ENCODE measurements at places on chromosomes 13 and 19.
A peak's percentile ranks its signal among the peaks of the same experiment; 100 is the strongest.

DNA sequence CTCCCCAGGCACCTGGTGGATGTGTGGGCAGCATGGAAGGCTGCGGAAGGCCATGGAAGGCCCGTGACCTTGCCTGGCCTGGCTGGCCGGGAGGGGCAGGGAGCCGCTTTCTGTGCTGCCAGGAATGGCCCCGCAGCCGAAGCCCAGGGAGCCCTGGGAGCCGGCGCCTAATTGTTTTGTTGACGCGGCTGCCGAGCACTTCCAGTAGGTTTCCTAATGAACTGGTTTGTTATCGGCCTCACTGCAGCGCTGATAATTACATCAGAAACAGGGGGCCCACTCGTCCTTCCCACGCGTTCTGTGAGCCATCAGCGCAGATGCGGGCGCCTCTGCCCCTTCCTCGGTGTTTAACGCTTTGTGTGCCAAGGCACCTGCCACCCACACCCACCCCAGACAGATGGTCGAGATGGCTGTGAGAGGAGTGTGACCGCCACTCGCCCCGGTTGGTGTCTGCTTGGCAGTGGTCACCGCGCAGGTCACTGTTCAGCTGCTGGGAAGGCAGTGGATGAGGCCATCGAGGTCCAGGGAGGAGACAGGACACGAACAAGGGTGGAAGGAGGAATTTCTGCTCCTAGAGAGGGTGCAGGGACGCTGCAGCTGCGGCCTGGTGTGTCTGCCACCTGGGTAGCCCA lies 124.5 kb downstream of the KDM4B start:
- no peak for DNase-seq

- peak; percentile 10 for DNase-seq
Measured at GRCh38 chr13:108326309-108326708, 56.8 kb downstream of the TNFSF13B start.

DNA sequence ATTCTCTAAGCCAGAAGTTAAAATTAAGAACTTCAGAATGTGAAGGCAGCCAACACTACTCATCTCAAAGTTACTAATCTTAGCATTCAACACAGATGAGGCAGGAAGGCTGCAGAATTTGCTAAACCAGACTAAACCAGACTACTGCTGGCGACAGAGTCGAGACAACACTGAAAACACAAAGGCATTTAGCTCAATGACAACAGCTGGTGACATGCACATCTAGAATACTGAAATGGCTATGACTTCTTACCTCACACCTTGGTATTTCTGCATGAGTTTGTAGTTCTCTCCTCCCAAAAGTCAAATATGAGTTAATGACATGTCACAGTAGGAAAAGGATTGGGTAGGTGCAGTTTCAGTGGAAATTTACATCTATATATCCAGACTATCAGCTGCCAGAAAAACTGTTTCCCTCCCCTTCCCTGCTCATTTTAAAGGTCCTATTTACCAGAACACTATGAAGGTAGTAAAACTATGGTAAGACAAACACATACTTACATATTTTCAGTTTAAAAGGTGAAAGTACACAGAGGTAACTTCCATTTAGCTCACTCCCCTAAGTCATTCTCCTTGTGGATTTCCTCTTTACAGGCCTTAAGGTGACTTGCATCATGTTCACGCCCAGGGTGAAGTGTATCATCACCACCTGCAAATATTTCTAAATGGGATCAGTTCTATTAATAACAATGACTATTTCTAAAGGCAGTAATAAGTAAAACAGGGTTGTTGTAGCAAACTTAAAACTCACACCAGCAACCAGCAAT lies 21.4 kb downstream of the FOXO1 start:
- no peak for DNase-seq

DNA sequence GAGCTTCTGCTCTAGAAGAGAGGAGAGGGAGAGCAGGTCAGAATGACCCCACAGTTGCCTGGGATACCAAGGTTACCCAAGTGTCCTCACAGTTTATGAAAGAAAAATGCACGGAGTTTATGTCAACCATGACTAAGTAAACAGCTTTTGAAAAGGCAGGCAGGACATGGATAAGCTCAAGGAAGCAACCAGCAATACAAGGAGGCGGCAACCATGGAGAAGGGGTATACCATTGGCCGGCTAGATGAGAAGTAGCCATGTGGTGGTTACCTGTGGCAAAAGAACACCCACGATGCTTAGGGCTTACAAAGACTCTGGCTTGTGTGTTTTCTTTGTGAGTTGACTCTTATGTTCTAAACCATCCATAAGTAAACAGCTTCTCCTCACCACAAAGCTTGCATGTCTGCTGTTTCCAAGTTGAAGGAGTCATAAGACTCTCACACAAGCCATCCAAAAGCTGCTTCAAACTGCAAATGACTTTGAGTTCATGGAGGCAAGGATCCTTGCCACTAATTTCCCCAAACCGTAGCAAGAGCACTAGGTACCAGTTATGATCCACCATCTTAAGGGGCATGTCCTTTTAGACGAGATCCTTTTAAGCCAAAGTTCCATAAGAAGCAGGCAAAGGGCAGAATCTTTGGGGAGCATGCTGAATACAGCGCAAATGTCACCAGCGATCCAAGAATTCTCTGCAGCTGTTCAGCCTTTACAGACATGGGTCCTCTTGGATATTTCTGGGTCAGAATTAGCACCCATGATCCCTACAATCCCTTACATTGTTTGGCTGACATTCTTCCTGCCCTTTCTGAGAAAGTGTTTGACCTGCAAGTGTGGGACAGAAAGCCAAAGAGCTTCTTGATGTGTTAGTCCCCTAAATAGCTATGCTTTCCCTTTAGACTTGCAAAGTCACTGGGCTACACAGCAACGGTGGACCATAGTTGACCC lies 74.8 kb upstream of the IPO5 start:
- DNase-seq, result no peak

GRCh38 chr13:47903836-47904235 lies 97.2 kb downstream of the SUCLA2 start:
- DNase-seq, result no peak

DNA sequence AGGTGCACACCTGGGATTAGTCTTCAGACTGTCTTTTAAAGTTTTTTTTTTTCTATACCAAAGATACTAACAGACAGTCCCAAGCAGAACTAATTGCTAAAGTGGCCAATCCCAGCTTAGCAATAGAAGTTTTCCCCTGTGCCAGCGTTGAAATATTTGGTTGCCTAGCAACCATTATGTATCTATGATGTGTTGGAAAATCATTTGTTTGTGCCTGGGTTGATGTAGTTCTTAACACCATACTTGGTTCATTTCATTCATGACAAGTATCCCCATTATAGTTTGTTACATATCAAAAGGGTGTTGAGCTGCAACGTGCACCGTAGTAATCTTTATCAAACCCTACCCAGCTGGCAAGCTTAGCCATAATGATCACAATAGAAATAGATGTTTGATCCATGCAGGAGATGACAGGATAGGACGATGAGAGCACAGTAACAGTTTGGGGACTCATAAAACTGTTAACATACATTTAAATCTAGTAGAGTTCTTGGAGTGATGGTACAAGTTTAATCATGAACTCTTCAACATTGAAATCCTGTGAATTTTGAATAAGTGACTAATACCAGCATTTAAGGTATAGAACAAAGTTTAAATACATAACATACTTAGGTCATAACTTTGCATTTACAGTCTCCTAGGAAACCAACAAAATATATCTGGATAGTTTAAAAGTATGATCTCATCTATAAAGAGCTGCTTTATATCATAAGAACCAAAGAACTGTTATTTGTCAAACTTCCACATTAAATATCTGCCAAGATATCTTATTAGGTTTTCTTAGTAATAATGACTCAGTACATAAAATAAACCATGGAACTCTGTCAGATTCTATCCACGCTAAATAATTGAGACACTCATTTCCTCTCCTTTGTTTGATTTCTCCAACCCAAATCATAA lies 73.4 kb downstream of the MBNL2 start:
- DNase-seq, result peak; percentile 19

- DNase-seq, result no peak
Measured at GRCh38 chr13:49760558-49760957, 31.9 kb downstream of the KPNA3 start.

GRCh38 chr19:5106191-5106726 lies 137.3 kb downstream of the KDM4B start:
- DNase-seq, result no peak

GRCh38 chr13:71663431-71663830 lies 203.6 kb downstream of the DACH1 start:
- no peak for DNase-seq

DNA sequence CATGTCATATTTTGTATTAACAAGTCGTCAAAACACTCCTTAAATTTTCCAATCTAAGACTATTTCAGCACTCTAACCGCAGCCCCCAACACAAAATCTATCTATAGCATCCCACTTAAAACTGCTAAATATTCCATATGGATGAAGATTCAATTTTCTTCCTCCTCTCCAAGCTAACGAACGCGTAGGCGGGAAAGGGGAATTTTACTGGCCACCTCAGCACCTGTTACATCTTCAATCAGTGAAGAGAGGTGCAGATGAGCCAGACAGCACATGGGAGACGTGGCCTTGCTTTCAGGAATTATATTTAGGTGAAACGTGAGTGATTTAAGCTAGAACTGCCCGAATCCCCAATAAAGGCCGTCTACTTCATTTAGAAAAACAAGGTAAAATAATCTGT lies 1.1 kb downstream of the RBM26 start:
- no peak for DNase-seq

DNA sequence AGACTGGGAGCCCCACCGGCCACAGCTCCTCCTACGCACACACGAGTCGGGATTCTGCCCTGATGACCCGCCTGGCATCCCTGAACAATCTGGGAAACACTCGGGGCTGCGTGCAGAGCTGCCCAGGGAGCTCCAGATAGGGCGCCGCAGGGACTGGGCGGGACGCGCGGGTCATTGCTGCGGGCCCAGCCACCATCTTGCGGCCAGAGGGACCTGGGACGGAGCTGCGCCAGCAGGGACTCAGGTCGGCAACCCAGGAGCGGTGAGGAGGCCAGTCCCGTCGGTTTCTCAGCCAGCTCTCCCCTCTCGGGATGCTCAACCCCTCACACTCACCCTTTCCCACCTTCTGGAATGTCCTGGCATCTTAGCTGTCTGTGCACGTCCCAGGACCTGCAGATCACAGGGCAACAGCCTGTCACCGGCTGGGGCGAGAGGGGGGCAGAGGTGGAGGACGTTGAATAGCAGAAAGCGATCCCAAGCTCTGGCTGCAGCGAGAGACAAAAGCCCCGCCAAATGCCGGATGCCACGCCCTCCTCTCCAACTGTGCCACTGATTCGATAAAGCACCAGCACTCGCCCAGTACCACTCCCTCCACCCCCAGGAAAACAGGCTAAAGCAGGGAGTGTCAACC lies 20.4 kb upstream of the ZNF91 start:
- DNase-seq, result no peak

DNA sequence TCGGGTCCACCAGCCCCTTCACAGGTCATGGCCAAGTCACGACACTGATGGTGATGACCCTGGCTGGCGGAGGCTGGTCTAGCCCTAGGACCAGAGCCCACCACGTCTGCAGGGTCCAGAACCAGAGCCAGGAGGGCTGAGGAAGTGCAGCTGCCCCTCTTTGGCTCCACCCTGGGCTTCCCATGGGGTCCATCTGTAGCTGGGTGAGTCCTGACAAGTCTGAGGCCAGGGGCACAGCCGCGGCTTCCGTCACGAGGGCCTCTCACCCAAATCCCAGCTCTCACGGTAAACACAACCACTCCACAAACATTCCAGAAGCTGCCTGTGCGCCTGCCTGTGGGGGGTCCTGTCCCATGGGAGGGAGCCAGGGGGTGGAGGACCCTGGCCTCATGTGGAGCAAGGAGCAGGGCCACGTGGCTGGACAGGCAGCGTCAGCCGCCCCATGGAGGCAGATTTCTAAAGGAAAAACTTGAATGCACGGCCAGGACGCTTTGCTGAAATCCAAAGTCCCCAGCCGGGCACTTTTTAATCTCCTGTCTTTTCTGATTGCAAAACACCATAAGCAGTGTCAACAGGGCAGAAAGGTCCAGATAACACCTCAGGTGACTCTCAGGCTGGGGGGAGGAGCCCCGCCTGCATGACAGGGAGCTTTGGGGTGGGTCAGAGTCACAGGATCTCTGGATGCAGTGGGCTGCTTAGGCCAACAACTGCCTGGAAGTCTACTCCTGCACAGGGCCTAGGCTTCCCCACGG lies 29.9 kb downstream of the CEBPG start:
- no peak for DNase-seq

- DNase-seq, result no peak
Measured at GRCh38 chr19:37933937-37934358, 26.9 kb downstream of the SIPA1L3 start.

Measured in CD4-positive, alpha-beta T cell treated with Interleukin-2 at 100 ng/mL for 4 hours (primary cell).